ENCODE measurements at places on chromosomes 4 and X. TPM values are rescaled to one million over a fixed set of nuclear protein-coding genes. Genes with fewer than 3 reads are reported as not detected.
A peak's percentile ranks its signal among the peaks of the same experiment; 100 is the strongest.

GRCh38 chr4:68272380-68272779, 26.9 kb upstream of the TMPRSS11B start:
- DNase-seq, result no peak

DNA sequence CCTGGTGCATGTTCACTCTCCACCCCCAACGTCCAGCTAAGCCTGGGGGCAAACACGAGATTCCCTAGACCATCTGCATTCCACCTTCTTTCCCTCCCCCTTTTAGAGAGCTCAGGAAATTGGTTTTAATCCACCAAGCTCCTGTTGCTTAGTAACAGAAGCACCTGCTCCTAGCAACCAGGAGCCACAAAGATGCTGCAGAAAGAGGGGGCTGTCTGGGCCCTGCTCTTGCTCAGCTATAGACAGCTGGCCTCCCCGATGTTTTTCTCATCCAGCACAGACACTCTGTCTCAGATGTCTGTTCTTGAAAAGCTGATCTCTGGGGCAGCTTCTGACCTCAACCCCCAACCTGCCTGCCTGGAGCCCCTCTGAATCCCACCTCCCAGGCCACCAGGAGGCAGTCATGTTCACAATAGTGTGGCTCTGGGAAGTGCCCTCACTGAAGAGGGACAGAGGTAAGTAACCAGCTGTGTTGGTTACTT, 71.5 kb downstream of the SLC16A2 start:
- DNase-seq, result no peak

GRCh38 chr4:119525005-119525749, 103.4 kb downstream of the PDE5A start:
- DNase-seq, result no peak

DNA sequence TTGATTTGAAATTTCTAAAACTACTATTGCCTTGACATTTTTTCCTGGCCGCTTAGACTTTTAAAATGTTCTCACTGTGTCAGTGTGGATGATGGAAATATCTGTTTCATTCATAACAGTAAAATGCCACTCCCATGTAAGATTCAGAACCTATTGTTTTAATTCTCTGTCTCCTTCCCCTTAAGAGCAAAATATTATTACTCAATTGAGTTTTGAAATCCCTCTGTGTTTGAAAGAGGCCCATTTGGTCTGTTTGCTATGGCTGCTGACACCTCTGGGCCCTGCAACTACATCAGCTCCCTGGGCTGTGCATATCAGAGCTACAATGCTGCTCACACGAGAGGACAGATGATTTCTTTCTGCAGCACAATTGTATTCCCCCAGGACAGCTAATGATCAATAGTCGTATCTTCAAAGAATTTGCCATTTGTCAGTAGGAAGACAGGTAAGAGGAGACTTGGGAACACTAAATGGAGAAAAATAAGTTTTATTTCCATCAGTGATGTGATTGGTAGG, 388.0 kb upstream of the GALNT7 start:
- DNase-seq, result no peak

DNA sequence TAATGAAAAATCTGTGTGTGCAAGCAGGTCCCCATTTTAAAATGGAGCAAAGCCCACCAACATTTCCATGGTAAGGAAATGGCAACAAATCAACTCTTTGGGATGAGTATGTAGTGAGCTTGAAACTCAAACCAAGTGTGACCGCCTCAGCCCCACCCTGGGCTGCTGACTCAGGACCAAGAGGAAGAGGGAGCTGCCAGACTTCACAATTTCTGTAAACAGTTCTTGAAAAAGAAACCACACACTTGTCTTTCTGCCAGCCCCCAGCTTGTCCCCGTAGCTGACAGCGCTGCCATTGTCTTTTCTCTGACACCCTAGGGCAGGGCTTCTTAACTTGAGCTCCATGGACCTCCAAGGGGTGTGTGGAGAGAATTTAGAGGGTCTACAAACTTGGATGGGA, 10.3 kb downstream of the RTL5 start:
- DNase-seq, result no peak

- DNase-seq, result no peak
These were observed 16.0 kb downstream of the GSPT2 start for GRCh38 chrX:51759055-51759839.

- DNase-seq, result no peak
These were observed 436.2 kb downstream of the FAT4 start for GRCh38 chr4:125750828-125751466.

- DNase-seq, result no peak
These were observed 52.3 kb downstream of the PKD2 start for GRCh38 chr4:88059766-88060165.

DNA sequence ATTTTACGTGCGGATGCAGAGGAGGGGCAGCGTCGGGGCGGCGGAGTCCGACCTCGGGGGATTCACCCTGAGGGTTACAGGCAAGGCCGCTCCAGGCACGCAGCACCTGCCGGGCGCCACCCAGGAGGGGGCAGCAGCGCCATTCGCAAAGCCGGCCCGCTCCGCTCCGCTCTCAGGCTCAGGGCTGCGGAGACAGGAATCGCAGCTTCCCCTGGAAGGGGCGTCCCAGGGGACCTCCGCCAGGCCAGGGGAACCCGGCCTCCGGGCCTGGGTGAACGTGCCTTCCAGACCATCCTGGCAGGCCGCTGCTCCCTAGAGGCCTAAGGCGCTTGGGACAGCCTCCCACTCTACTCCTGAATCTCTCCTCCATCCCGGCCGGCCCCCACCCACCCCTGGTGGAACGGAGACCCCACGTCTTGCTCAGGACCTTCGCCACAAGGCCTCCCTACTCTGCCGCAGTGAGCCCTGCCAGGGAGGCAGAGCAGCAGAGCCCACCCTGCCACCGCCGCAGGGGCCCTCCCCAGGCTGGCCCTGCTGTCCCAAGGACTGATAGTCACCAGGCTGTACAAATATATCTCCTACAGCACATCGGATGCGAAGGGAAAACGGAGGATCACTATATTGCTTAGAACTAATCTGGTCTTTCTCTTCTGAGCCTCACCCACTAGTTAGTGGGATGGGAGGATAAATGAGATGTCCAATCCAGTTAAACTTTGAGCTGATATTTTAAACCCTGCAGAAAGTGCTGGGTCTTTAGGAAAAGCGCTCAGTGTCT, 115.0 kb downstream of the SMIM20 start:
- peak; percentile 59 for DNase-seq

GRCh38 chr4:75037252-75037651, 104.3 kb downstream of the PARM1 start:
- DNase-seq, result no peak

GRCh38 chrX:16577483-16578029, 72.4 kb upstream of the S100G start:
- no peak for DNase-seq

DNA sequence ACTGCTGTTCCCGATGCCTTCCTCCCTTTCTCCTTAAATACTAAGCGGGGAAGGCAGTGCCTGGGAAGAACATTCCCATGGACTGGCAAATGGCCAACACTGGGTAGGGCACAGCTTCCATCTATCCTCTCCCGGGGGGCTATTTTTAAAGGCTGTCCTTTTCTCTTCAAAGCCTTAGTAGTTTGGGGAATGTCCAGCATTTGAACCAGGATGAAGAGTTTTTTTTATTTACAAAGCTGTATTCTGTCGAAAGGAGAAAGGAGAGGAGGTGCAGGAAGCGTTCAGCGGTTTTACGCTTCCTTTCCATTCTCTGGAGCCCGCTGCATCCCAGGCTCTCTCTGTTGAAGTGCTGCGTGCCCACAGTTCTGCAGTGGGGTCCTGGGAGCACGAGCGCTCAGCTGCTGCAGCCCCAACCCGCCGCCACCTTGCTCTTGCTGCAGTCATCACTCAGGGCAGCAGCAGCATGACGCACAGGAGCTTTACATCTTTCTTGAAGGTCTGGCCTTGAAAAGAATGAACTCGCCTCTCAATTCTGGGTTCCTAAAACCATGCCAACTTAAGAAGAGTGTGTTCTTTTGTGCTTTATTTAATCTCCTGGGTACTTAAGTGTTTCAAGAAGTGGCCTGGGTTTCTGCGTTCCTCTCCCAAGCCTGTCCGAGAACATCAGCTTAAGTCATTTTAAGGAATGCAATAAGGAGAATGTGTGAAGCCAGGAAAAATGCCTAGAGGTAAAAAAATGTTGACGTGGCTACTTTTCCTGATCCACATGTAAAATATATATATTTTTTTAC, 427.2 kb downstream of the MAPK10 start:
- no peak for DNase-seq

The NIPAL1 gene
- 1.4 TPM for total RNA-seq

The DRP2 gene
- 0.46 TPM for total RNA-seq

The SAGE1 gene
- total RNA-seq, result not detected

The FGG gene
- not detected for total RNA-seq

The SPANXC gene
- total RNA-seq, result not detected

The ARX gene
- not detected for total RNA-seq
